ENCODE measurements at places on chromosomes 12 and 14. TPM values are rescaled to one million over a fixed set of nuclear protein-coding genes. Genes with fewer than 3 reads are reported as not detected.
A peak's percentile ranks its signal among the peaks of the same experiment; 100 is the strongest.

DNA sequence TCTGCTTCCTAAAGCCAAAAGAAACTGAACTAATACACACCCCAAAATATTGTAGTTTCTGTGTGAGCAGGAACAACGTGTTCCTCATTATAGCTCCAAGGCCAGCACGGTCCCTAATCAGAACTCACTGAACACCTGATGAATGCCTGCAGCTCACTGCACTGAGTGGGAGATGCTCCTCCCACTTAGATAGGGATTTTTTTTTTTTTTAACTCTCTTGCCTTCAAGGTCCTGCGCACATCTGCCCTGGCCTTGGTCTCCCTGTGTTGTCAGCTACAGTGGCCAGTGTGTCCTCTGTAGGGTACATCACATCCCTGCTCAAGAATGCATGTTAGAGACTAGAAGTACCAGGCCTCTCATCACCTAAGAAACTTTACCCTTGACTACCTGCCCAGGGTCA lies 44.3 kb upstream of the TMPO start:
- no peak for DNase-seq

DNA sequence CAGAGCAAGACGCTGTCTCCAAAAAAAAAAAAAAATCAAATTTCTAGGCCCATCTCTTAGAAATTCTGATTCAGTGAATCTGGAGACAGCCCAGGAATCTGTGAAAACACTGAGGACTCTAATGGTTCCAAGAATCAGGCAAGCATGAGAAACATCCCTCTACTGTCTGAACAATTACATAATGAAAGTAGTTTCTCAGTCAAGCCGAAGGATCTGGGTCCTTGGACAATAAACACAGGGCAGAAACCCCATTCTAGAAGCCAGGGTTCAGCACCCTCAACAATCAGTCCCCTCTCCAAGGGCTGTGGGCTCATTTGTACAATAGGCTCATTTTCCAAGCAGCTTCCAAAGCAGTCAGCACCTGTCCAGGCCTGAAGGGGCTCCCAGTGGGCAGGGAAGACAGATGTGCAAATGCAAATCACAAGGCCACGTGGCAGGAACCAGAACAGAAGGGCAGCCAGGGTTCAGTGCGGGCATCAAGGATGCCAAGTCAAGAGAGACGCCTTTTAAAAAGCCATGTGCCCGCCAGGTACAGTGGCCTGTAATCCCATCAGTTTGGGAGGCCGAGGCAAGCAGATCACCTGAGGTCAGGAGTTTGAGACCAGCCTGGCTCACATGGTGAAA lies 96.1 kb downstream of the KSR2 start:
- DNase-seq = no peak

GRCh38 chr12:2646341-2646740 lies 148.4 kb upstream of the FKBP4 start:
- no peak for DNase-seq

GRCh38 chr14:102819747-102820330 lies 42.6 kb downstream of the TRAF3 start:
- no peak for DNase-seq

DNA sequence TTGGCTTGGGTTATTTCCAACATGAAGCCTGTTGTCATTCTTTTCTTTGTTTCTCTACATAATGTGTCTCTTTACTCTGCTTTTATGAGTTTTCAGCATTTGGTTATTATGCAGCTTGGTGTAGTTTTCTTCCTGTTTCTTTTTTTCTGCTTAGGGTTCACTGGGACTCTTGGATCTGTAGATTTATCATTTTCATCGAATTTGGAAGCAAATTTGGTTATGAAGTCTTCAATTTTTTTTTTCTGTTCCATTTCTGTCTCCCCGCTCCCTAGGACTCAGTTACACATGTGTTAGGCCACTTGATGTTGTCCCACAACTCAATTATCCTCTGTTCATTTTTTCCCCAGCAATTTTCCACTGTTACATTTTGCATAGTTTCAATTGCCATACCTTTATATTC lies 13.8 kb upstream of the BEGAIN start:
- no peak for DNase-seq

NXPH4 gene
- polyA plus RNA-seq = 3.5 TPM

GRCh38 chr14:104970231-104971068 lies 7.7 kb downstream of the AHNAK2 start:
- DNase-seq = peak; percentile 6

TAS2R46 gene
- polyA plus RNA-seq = 0.13 TPM

DNA sequence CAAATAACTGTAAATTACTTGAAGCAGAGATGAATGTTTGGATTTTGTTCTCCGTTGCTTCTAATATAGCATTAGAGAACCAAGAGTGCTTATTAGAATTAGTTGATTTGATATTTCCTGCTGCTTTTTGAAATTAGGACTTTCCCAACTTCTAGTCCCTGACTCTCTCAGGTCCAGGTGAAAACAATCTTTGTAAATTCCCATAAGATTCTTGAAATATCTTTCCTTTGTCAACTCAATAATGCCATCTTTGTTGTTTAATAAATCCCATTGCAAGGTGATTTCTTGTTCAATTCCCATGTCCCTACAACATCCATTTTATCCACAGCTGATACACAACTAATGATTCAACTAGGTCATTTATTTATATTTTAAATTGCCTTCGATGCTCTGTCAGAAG lies at the start of gene OR4K2:
TSS of gene OR4K2 (plus strand) at position 301 of the 400 bp plus-strand sequence. CDS start 1,126 bp downstream, outside the sequence.
- DNase-seq = no peak

DNA sequence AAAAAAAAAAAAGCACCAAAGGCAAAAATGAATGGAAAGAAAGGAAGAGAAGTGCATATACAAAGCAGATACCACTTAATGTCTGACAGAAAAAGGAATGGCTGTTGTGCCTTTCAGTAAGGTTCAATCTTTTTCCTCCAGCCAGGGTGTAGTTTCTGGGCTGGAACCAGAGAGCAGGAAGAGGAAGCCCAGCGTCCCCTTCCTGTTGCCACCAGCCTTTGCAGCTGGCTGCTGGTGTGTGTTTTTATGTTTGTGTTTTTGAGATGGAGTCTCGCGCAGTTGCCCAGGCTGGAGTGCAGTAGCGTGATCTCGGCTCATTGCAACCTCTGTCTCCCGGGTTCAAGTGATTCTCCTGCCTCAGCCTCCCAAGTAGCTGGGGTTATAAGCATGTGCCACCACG lies 64.6 kb upstream of the LTA4H start:
- peak; percentile 23 for DNase-seq

NDRG2 gene
- polyA plus RNA-seq = 9.8 TPM

DNA sequence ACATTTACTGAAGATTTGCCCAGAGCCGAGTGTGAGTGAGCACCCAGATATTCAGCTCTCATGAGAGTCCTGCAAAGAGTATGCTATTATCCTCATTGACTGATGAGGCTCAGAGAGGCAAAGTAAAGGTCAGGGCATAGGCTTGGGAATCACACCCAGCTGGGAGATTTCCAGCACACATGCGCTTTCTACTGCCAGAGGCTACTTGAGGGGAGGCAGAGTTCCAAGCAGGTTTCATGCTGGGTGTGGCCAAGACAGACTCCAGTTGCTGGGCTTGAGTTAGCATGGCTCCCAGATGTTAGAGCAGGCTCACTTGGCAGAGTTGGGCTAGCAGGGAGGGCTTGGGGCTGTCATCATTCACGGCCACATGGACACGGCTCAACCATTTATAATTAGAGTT lies 14.4 kb upstream of the FAM181A start:
- DNase-seq = no peak

DNA sequence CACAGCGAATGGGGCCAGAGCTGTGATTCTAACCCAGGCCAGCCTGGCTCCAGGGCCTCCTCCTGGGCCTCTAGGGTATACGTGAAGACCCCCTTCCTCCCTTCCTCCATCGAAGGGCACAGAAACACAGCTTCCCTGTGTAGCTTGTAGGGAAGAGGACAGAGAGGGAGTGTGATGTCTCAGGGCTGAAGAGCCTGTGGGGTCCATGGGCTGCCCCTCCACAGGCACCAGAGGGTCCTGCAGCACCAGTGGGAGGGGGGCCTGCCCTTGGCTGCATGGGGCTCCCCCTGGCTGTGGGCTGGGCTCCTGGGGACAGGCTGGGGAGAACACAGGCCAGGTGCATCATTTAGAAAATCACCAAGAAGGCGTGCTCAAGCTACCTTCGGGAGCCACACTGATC lies 178.5 kb downstream of the CALM1 start:
- no peak for DNase-seq

- DNase-seq = no peak
These were observed 3.5 kb downstream of the PKP2 start for GRCh38 chr12:32893043-32893442.

DNA sequence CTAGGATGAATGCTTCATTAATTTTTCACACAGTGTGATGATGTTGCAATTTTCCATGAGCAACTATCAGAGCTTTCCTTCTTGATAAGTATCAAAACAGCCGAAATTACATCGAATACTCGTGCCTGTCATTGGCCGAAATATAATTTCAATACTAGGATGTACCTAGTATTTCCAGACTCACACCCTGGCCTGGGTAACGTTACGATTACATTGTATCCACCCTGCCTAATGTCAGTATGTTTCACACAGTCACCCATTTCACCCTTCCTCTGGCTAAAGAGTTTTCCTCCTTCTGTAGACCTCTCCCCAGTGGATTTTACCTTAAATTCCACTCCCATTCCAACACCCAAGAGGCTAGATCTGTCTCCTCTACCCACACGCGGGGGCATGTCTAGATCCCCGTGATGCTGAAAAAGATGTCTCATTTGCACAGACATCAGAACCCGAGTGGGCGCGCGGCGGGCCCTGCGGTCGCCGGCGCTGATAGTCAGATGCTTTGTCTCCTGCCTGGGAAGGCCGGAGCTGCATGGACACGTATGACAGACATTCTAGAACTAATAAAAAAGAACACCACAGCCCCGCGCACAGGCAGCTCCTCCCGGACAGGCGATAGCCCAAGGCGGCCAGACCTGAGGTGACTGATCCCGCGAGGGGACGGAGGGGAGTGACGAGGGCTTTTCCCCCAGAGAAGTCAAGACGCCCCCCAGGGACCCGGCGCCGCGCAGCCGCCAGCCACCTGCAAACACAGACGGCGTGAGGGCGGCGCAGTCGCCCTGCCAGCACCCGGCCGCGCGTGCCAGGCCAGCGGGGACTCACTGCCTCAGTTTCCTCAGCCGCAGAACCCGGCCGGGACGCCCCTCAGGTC lies 723 bp downstream of the KIF21A start:
- peak; percentile 50 for DNase-seq

GRCh38 chr14:29846339-29847055 lies 81.2 kb downstream of the PRKD1 start:
- DNase-seq = no peak

FOXN4 gene
- not detected for polyA plus RNA-seq

CYP46A1 gene
- polyA plus RNA-seq = 0.16 TPM

GRCh38 chr12:44582521-44582920 lies 293.6 kb downstream of the NELL2 start:
- DNase-seq = no peak

- no peak for DNase-seq
These were observed 77.8 kb downstream of the CCDC88C start for GRCh38 chr14:91339671-91340369.

- DNase-seq = no peak
These were observed 12.2 kb downstream of the SDR9C7 start for GRCh38 chr12:56922031-56922430.

INSM2 gene
- not detected for polyA plus RNA-seq

C14orf39 gene
- polyA plus RNA-seq = not detected

RERG gene
- not detected for polyA plus RNA-seq

DNA sequence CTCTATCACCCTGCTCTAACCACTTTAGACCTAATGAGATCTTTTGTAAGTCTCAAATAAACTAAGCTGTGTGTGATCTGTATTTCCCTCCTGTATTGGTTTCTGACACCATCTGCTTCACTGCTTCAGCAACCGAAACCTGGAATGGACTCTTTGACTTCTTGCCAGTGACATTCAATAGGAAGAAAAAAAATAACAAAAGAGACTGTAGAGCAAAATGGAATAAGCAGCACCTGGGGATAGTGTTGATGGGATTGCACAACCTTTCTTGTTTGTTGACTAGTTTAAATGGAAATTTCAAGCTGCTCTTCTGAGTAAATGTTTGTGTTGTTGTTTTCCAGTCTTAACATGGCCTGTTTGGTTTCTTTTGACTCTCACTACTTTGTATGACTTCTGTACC lies 888.6 kb upstream of the SEL1L start:
- DNase-seq = no peak

- no peak for DNase-seq
These were observed 167.9 kb downstream of the PAX9 start for GRCh38 chr14:36829547-36829946.

NRL gene
- polyA plus RNA-seq = 7.0 TPM

All from B cell (primary cell).